ENCODE measurements at places on chromosomes 5 and 9.

DNA sequence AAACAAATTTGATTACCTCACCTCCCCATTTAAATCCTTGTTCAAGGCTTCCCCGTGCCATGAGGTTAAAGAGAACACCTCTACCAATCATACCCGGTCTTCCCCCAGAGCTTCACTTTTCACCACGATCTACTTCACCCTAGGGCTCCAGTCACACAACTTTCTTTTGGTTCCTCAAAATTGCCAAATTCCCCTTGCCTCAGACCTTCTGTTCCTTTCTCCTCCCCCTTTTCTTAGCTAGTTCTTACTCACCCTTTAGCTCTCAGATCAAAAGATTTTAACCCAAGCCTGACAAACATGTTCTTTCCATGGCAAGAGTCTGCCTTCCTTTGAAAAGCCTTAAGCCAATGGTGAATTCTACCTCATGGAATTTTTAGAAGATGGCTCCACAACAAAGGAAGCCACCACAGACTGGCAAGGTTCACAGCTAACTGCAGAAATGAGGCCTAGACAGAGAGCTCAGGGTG lies 56.7 kb downstream of the MAPKAP1 start:
- DNase-seq = no peak

DNA sequence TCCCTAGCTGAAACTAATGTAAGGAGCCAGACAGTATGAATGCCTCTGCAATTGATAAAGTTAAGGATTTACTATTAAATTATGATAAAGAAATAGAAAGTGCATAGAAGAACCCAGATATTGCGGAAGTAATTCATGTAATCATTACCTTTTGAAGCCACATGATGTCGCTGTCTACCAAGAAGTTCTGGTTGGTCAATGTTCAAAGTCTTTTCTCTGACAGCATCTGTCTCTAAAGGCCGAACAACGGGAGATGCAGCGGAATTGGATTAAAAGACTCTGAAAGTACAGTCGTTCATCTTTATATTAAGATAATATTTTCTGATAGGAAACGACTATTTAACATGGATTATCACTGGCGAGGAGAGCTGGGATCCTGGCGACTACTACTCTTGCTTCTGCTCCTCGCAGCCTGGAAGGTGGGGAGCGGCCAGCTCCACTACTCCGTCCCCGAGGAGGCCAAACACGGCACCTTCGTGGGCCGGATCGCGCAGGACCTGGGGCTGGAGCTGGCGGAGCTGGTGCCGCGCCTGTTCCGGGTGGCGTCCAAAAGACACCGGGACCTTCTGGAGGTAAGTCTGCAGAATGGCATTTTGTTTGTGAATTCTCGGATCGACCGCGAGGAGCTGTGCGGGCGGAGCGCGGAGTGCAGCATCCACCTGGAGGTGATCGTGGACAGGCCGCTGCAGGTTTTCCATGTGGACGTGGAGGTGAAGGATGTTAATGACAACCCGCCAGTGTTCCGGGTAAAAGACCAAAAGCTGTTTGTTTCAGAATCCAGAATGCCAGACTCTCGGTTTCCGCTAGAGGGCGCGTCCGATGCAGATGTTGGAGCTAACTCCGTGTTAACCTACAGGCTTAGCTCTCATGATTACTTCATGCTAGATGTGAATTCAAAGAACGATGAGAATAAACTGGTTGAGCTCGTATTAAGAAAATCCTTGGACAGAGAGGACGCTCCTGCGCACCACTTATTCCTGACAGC lies at the start of gene PCDHA8:
TSS of gene PCDHA8 (plus strand) at position 210 of the 985 bp plus-strand sequence. CDS start at position 345, 135 bp downstream.
- no peak for DNase-seq

DNA sequence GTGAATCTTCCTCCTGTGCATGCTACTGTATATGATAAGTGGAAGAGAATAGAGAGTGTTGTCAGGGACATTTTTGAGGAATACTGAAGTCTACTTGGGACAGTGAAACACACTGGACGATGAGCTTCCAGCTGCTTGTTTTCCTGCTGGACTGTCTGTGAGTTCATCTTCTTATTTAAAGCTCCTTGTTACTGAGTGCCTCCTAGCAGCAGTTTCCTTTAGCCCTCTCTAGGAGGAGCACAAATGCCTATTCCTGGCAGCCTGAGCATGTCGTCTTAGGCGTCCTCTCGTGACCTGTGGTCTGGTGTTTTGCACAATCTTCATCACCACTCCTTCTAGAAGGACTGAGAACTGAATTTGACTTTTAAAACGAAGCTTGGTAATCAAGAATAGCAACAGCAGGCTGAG lies 43.8 kb downstream of the ANKRD33B start:
- no peak for DNase-seq

- no peak for DNase-seq
These were observed 6.1 kb downstream of the ANXA1 start for GRCh38 chr9:73157811-73158210.

DNA sequence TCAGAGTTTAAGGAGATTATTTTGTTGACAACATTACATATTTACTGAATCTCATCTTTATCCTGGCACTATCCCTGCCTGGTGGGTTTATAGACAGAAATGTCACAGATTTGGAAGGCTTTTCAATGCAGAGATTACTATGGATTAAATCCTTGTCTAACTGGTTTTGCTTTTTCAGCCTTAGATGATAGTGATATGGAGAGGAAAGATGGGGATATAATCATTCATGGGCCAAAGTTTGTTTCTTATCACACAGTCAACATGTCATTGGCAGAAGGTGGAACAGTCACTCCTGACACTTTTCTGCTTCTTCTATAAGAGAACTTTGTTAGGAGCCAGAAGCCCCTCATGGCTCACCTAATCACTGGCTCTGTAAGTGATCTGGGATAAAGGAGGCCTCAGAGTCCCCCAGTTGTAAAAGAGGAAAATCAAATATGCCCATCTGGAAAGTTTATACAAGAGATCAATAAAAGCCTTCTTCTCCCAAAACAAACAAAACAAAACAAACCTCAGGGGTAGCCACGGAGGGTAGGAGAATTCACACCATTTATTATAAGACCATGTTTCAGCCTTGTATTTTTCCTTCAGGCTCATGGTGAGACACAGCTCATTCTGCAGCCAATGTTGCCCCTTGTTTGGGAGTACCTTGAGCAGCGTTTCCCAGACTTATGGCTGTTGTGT lies 101.2 kb downstream of the PCSK1 start:
- DNase-seq = no peak

GRCh38 chr9:115525111-115526058 lies 407.4 kb upstream of the TNC start:
- DNase-seq = no peak

- peak; percentile 58 for DNase-seq
These were observed 1.0 kb downstream of the TLE4 start for GRCh38 chr9:79572608-79573411.

DNA sequence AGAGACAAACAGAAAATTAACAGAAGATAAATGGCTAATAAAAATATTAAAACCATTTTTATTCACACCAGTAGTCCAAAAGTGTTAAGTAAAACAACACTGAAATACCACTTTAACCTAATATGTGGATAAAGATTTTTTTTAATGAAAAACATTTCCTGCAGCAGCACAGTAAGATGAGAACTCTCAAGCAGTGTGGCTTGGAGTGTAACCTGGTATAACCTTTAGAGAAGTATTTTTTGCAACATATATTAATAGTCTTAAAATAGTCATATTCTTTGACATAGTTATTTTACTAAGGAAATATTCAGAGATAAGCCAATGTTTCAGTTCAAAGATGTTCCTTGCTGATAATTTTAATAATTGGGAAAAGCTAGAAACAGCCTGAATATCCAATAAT lies 644.4 kb downstream of the PDE4D start:
- no peak for DNase-seq

DNA sequence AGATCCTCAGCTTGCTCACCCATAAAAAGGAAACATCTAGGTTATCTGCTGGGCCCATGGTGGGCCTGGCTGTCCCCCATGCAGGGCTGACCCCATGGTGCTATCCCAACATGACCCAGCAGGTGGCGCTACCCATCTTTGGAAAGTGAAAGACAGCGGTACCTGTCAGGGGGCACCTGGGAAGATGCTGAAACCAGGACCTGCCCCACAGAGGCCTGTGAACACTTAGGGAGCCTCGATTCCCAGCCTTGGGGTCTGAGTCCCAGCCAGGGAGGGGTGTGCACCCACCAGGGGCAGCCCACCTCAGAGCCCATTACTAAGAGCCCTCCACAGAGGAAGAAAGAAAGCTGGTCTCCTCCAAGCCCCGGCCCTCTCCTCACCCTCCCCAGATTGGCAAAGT lies 46.6 kb upstream of the IPPK start:
- peak; percentile 68 for DNase-seq

GRCh38 chr5:69265931-69266330 lies 31.2 kb downstream of the CDK7 start:
- DNase-seq = no peak

GRCh38 chr9:27125936-27126335 lies 16.9 kb downstream of the TEK start:
- DNase-seq = no peak

- DNase-seq = no peak
These were observed 13.4 kb upstream of the CCL27 start for GRCh38 chr9:34675869-34676268.

DNA sequence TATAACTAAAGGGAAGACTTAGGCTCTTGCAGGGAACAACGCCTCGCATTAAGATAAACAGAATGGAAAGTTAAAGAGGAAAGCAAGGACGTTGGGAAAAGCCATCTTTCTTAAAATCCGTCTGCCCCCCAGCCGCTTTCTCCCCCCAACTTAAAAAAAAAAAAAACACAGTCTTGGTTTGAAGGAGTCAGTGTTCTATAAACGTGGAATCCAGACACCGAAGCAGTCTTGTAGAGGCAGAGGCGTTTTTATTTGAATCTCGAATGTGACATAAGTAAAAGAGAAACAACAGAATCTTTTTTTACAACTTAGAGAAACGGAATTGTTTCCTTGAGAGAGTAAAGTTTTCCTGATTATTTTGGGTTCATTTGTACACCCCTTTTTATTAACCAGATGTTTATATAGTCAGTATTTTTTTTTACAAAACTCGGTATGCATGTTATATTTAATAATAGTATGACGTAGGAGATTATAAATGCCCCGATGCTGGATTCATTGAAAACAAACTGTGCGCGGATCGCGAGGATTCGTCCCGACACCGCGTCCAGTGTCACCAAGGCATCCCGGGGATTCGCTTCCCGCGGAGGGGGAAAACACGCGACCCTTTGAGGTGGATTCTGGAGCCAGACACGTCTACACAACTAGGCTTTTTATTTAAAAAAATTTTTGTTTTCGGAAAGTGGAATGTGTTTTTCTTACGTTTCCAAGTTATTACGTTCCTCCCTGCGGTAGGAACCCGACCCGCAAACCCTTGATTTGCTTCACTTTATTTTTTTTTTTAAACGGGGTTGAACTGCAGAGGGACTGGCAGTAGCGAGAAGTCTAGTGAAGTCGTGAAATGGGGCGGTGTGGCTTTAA lies 6.7 kb downstream of the PTCH1 start:
- no peak for DNase-seq

DNA sequence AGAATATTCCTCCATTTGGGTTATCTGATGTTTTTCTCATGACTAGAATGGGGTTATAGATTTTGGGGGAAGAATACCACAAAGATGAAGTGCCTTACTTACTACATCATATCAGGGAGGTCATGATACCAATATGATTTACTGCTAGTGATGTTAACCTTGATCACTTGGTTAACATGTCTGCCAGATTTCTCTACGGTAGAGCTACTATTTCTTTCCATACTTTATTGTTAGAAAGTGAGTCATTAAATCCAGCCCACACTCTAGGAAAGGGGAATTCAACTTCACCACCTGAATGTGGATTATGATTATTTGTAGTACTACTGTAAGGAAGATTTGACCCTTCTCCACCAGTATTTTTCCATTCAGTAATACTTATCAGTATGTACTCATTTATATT lies 64.7 kb downstream of the UBE2R2 start:
- DNase-seq = no peak

- DNase-seq = no peak
These were observed 465.4 kb downstream of the DMRT2 start for GRCh38 chr9:1515557-1515956.

DNA sequence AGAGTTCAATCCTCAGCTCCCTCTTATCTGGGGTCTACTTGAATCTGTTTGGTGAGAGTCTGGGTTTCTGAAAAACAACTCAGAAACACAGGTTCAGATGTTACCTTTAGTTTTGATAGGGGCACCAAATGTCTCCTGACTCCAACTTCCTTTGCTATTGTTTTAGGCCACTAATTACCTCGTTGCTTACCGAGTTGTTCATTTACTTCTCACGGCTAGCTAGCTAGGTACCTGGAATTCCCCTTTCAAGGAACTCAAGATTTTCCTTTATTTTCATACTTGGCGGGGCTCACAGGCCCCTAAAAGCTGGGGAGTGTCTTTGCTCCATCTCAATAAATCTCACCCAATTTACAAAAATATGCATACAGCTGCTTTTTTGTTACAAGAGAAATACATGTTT lies 111.4 kb downstream of the SLC28A3 start:
- DNase-seq = no peak

GRCh38 chr9:71690063-71690688 lies 78.1 kb downstream of the CEMIP2 start:
- no peak for DNase-seq

DNA sequence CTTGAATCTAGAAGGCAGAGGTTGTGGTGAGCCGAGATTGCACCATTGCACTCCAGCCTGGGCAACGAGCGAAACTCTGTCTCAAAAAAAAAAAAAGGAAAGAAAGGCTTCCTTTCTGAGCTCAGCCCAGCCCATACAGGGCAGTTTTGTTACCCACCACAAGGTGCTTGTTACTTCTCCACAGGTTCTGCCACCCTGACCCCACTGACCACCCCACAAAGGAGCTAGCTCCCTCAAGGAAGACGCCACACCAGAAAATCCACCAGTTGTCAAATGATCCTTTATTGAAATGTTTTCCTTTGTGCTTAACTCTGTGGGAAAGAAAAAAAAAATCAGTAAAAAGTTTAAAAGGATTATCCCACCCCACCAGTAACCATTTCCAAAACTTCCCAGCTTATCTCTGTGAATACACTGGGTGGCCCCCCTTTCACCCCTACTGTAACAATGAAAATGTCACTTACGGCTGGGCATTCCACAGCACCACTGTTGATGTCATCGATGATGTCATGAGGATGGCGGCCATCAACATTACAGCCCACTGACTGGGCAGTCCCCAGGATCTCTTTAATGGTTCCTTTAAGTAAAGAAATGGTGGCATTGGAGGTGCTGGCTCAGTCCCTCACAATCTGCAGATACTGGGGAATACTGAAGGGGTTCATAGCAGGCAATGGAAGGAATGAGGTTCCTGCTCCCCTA lies 3.6 kb downstream of the RPL12 start:
- no peak for DNase-seq

DNA sequence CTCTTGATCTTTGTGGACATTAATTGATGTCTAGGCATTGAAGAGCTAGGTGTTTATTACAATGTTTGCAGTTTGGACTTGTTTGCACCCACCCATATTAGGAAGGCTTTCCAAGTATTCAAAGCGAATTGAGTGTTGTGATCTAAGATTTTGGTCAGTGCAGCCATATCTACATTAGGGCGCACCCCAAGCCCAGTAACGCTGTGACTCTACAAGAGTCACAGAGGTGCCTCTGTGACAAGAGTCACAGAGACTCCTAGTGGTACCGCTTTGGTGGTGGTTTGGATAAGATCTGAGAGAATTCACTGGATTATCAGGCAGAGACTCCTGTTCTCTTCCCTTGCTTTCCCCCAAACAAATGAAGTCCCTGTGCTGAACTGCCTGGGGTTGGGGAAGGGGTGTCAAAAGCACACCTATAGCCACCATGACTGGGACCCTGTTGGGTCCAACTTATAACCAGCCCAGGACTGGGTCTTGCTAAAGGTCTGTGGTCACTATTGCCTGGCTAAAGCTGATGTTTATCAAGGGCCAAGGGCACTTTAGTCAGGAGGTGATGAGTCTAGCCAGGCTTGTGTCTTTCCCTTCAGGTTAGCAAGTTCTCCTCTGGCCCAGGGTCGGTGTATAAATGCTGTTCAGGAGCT lies 114.1 kb upstream of the RIOK2 start:
- no peak for DNase-seq

- no peak for DNase-seq
These were observed 308.3 kb downstream of the SLIT3 start for GRCh38 chr5:168992687-168993086.

Measured in T-cell (primary cell).